ENCODE measurements at places on chromosomes 6 and 20.
A peak's percentile ranks its signal among the peaks of the same experiment; 100 is the strongest.

GRCh38 chr20:2255926-2256531 lies 39.8 kb upstream of the TGM3 start:
- no peak for DNase-seq

DNA sequence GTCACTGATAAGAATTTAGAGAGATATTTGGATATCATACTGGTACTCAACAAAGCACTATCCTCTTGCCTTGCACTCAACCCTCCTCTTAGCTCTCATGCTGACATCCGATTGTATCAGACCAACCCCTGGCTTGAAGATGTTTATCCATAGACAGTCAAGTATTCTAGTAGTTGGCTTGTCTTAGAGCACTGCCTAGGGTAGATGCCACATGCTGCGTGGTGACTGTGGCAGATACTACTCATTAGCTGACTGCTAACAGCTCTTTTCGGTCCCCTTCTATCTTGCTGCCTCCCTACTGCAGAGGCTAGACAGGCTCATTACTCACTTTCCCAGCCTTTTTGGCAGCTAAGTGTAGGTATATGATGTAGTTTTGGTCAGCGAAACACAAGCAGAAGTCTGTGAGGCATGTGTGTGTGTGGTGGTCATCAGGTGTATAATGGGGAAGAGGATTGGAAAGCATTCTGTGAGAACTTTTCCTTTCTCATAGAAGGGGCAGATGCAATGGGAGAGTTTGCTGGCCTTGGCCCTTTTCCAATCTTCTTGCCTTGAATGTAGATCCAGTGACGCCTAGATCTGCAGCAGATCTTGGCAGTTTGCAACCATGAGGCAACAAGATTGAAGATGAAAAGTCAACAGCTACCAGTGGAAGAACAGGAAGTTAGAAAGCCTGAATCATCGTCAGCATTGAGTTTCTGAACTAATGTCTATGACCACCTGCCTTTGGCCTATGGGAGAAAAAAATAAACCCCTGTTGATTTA lies 4.4 kb upstream of the IFNGR1 start:
- DNase-seq, result no peak

- DNase-seq, result no peak
These were observed 326.6 kb downstream of the NRN1 start for GRCh38 chr6:5680095-5680494.

- no peak for DNase-seq
These were observed 956.1 kb downstream of the EYS start for GRCh38 chr6:64750910-64751309.

- DNase-seq, result no peak
These were observed 42.0 kb downstream of the EDN1 start for GRCh38 chr6:12331951-12332749.

GRCh38 chr20:32988008-32988407 lies 16.2 kb downstream of the SUN5 start:
- no peak for DNase-seq

GRCh38 chr20:32518593-32519380 lies 66.3 kb downstream of the NOL4L start:
- no peak for DNase-seq

GRCh38 chr20:33526769-33527168 lies 36.9 kb downstream of the CBFA2T2 start:
- DNase-seq, result no peak

DNA sequence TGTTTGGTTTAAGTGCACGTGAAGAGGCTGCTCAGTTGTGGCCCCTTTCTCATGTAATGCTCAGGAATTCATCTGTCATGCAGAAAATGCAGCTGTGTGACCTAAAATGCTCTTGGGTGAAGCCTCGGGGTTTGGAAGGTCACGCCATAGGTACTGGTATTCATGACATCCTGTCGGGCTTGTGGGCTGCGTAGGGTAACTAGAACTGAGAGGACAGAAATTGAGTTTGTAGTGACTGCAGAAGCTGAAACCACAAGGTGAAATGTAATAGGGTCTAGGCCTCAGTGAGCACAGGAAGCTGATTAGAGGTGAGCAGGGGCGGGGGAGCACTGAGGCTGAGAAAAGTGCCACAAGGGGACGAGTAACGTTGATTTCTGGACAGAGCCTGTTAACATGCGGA lies 128.8 kb downstream of the SOBP start:
- DNase-seq, result no peak

GRCh38 chr20:29743101-29743931 lies 1514.1 kb upstream of the DEFB115 start:
- DNase-seq, result no peak

DNA sequence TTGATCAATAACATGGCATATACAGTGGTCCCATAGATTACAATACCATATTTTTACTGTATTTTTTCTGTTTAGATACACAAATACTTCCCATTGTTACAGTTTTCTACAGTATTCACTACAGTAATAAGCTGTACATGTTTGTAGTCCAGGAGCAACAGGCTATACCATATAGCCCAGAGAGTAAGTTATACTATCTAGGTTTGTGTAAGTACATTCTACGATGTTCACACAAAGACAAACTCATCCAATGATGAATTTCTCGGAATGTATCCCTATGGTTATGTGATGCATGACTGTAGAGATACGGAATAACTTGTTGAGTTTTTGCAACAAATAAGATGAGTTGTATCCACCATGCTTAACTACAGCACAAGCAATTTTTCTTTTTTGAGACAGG lies 3.6 kb upstream of the MYO6 start:
- DNase-seq, result no peak

GRCh38 chr20:1933465-1933870 lies 38.3 kb downstream of the SIRPA start:
- DNase-seq, result no peak

DNA sequence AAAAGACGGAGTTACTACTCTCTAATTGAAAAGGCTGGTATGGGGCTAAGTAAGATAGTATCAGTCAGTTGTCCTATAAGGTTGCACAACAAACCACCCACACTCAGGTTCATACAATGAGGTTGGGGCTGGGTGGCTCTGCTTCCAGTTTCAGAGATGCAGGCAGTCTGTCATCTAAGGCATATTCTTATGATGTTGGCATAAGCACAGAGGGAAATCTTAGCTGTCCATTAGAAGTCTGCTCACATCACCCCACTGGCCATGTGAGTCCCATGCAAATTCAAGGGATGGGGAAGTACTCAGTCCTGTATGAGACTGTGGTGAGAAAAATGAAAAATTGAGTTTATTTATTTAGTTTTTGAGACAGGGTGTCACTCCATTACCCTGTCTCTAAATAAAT lies 118.6 kb downstream of the LAMP5 start:
- no peak for DNase-seq

DNA sequence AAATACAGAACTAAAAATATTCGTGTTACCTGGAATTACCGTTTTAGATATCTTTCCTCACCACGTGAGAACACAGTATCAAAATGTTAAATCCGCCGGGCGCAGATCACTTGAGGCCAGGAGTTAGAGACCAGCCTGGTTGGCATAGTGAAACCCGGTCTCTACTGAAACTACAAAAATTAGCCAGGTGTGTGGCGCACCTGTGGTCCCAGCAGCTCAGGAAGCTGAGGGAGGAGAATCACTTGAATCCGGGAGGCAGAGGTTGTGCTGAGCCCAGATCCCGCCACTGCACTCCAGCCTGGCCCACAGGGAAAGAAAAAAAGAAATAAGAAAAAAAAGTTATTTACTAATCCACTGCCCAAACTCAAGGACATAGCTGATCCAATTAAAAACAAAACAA lies 4.8 kb upstream of the DDX43 start:
- DNase-seq, result no peak

- DNase-seq, result no peak
These were observed 20.0 kb upstream of the MLN start for GRCh38 chr6:33823806-33824205.

- DNase-seq, result no peak
These were observed 34.6 kb downstream of the C6orf52 start for GRCh38 chr6:10659699-10660348.

- DNase-seq, result no peak
These were observed 39.6 kb downstream of the KIAA0319 start for GRCh38 chr6:24606200-24606930.

GRCh38 chr6:15441215-15441868 lies 195.5 kb downstream of the JARID2 start:
- peak; percentile 70 for DNase-seq

- DNase-seq, result no peak
These were observed 2.9 kb upstream of the RAET1E start for GRCh38 chr6:149900620-149901443.

GRCh38 chr6:33682341-33682740 lies 29.2 kb downstream of the UQCC2 start:
- no peak for DNase-seq

GRCh38 chr20:63062188-63063140 lies 55.7 kb upstream of the BHLHE23 start:
- DNase-seq, result no peak

- DNase-seq, result no peak
These were observed 60.4 kb downstream of the COL19A1 start for GRCh38 chr6:69926745-69927144.

DNA sequence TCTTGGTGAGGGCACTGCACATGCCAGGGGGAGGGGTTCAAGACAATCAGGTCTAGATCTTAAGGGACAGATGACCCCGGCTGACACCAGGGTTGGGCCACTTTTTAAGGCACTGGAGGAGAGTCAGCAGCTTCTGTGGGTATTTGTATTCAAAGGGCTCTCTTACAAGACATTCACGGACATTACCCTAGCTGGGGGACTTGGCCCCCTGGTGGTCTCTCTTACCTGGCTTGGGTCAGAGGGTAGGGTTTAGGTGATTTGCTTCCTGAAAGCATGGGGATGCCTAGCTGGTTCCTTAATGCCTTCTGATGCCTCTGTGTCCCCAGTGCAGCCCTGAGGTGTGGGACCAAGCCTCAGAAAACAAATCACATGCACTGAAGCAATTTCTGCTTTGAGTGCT lies 354.7 kb downstream of the CDC5L start:
- no peak for DNase-seq

GRCh38 chr6:163531122-163531521 lies 116.6 kb downstream of the QKI start:
- no peak for DNase-seq

DNA sequence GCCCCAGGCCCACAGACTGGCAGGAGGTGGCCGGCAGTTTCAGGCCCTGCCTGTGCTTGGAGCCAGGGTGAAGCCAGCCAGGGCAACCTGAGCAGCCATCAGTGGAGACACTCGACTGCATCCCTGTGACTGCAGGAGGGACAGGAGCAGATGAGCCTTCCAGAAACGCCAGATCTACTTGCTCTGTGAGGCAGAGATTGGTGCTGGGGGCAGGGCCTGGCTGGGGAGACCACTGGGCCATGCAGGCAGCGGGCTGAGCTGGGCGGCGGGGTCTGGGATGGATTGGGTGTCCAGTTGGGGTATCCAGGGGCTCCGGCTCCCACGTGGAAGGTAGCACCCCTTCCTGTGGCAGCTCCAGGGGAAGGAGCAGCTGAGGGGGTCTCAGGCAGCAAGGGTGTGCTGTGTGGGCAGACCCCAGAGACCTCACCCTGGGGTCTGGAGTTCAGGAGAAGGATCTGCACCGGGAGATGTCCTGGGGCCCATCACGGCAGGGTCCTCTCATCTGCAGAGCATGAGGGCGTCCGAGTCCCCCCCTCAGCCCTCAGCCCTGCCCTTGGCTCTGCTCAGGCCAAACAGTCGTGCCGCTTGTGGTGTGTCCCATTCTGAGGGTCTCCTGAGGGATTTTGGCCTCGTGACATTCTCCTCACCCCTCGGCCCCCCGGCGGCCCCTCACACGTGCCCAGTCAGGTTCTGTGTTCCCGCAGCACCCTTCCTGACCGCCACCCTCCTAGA lies 334.9 kb downstream of the TAF4 start:
- DNase-seq, result no peak

DNA sequence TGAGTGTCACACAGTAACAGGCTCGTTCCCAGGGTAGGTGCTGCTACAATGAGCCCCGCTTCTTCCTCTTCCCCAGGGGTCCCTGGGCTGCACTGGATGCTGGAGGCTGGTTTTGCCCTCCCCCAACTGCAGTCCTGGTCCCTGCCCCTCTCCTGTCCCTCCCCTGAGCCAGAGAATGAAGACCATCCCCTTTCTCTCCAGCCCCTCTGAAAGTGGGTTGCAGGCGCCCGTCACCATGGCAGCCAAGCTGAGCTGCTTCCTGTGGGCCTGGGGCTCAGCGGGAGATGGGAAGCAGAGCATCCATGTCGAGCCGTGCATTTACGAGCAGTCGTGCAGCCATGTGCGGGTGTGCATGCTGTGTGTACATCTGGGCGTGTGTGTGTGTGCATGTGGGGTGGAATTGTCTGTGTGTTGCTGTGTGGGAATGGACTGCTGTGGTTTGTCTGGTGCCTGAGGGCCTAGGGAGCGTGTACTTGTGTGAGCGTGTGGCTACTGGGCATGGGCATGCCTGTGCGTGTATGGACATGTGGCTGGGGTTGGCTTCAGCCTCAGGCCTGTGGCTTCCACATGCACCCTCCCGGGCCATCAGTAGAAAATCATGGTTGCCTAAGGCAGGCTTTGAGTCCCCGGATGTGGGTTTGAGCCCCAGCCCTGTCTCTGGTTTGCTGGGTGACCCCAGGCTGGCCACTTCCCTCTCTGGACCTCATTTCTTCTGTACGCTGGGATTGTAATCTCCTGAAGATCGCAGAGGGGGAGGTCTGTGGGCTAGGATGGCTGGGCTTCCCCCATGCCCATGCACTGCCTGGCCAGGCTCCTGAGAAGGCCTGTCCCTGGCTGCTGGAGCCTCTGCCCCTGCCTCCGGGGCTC lies 48.8 kb downstream of the SRC start:
- DNase-seq, result no peak

DNA sequence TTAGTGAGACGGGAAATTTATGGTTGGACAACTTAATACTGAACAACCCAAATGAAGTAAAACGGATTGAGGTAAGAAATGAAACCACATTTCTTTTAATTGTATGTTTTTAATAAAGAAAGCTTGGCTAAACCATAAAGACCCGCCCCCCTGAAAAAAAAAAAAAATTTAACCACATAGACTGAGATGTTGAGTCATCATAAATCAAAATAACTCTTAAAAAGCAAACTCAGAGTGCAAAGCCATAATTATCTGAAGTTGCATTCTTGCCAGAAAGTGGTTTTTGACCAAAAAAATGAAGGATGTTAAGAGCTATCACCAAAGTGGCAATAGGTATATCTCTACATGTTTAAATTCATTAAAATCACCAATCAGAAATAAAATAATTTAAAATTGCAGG lies 101.8 kb upstream of the COL21A1 start:
- DNase-seq, result no peak

DNA sequence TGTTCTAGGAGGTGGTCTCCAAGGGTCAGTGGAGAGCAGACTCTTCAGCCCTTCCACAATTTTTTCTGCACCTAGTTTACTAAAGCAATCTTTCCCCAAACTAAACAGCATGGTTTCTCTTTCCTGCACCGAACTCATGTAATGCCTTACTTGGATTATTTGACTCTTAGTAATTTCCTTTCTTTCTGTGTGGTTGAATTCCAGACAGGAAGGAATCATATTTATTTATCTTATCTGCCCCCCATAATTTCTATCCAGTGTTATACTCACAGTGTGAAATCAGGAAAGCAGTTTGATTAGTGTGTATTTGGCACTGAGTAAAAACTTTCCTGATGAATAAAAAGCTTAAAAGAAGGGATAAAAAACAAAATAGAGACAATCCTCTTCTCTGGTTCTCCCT lies 140.3 kb upstream of the STMND1 start:
- no peak for DNase-seq

- no peak for DNase-seq
These were observed 811.0 kb upstream of the GJE1 start for GRCh38 chr6:141321493-141322347.

- DNase-seq, result no peak
These were observed 22.9 kb downstream of the SERPINB6 start for GRCh38 chr6:2948228-2949025.

GRCh38 chr20:270517-270916 lies 13.0 kb downstream of the DEFB132 start:
- no peak for DNase-seq
